Stimulated activated CD4-positive, alpha-beta T cell treated with anti-CD3 and anti-CD28 coated beads, Interleukin-1b, Interleukin-23, amount 100 ng/mL, for 1 hour (primary cell): ENCODE measurements at places on chromosomes 12 and 14.

GRCh38 chr12:131692431-131692830, 18.5 kb upstream of the SFSWAP start:
- DNase-seq, result no peak

DNA sequence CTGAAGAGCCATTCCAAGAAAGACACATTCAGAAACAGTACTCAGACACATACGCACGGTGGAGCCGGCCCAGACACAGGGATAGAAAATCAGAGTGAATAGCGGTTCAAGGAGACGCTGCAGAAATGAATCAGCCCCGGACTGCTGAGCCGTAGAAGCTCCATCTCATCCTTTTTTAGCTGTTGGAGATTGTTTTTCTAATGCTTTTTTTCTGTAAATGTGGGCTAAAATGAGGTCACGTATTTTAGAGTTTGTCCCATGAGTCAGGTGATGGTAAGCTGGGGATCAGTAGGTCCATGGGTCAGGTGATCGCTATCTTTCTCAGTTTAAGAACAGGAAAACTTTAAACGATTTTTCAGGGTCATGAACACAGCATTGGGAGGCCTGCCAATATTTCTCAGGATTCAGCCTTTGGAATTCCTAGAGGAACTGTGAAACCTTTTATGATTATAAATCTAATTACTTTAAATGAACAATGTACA, 202.4 kb downstream of the ITPR2 start:
- no peak for DNase-seq

DNA sequence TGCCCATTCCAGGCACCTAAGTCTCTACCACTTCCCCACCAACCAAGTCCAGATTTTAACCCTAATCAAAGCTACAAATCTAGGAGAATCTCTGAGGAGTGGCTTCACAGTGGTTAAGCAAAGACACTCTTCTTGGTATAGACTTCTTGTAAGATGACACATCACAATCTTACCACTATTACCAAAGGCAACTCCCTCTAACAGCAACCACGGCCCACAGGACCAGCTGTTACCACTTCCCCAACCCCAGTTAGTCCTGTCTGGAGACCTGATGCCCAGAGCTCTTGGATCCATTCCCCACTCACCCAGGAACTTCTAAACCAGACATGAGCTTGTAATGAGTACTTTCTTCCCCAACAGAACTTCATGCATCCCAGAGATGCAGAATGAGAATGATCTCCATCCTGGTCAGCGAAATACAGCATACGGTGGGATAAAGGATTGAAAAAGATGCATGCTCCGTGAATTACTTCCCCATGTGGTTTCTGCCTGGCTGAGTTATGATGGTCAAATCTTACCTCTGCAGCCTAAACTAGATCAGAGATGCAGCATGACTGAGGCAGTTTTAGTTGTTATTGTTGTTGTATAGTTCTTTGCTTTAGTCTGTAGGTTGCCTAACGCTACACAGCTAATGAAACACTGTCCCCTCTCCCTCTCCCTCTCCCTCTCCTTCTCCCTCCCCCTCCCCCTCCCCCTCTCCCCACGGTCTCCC, 87.7 kb upstream of the FOXN3 start:
- no peak for DNase-seq

DNA sequence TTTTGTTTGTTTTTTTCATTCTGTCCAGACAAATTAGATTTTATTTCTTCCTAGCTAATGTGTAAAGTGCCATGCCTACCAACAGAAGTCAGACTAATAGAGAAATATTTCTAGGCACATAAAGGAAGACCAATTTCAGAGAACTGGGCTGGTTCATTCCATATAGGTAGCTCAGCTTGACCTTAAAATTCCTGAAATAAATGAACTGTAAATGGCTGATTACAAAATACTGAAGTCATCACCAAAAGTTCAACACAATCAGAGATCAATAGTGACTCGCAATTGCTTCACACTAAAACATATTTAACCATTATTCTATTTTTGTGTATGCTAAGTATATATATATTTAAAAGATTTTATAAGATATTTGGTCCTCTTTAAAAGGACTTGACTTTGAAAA, 34.2 kb downstream of the PTPRB start:
- DNase-seq, result no peak

DNA sequence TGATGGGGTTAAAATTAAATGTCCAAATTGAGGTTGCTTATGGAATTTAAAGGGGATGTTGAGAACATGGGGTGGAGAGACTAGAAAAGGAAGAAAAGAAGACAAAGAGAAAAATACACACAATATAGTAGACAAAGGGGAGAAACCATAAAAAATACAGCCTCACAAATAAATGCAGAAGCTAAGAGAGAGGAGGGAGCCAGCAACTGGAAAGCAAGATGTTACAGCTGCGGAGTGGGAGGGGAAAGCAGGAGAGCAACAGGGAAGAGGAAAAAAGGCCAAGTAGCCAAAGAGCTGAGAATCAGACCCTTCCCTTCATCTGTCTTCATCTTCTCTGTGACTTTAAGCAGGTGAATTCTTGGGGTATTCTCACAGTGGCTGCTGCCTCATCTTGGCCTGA, 39.7 kb upstream of the SMUG1 start:
- no peak for DNase-seq

DNA sequence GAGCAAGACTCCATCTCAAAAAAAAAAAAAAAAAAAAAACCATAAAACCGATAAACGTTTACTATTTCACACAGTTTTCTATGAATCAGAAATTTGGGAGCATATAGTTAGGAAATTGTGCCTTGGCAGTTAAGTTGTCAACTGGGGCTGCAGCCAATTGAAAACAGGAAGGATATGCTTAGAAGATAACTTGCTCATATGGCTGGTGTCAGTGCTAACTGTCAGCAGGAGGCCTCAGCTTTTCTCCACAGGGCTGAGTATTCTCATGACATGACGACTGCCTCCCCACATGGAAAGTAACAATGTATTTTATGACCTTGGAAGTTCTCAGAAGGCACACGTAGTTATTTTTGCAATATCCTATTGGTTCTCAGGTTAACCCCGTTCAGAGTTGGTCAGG, 29.6 kb upstream of the OR5AU1 start:
- DNase-seq, result no peak

DNA sequence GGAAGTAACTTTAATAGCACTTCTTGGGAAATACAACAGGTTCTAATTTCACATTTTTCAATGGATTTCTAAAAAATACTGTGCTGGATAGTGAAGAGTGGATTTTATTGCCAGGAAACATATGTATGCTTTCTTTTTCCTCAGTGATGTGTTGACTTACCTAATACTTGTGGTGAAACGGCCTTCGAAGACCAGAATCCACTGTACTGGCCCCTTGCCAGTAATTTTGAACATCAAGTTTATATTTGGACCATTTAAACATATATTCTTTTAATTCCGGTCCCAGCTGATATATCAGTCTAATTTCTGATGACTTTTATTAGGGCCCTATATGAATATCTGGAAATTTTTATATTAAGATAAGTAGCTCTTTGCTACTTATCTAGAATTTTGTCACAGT, 1.8 kb downstream of the MSRB3 start:
- no peak for DNase-seq

DNA sequence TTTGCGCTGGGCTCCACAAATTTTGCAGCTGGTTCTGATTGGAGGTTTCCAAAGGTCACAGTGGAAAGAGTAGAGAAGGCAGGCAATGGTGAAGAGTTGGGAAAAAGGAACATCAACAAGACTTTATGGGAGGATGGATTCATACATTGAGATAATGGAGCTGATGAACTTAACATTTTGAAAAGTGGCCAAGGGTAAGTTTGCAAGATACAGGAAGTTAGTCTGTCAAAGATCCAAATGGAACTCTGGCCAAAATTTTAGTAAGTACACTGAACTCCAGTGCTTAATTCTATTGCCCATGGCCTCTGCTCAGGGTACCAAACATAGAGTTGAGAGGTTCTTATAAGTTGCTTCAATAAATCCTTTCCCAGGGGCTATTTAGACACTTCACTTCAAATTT, 15.6 kb downstream of the CCER1 start:
- DNase-seq, result no peak

- no peak for DNase-seq
Observed at GRCh38 chr14:23550812-23551265, 726 bp downstream of the ZFHX2 start.

- DNase-seq, result no peak
Observed at GRCh38 chr12:14481201-14481600, 86.5 kb downstream of the PLBD1 start.

GRCh38 chr12:88200029-88200428, 57.9 kb downstream of the TMTC3 start:
- no peak for DNase-seq

- DNase-seq, result no peak
Observed at GRCh38 chr12:480831-481816, 21.4 kb downstream of the B4GALNT3 start.

DNA sequence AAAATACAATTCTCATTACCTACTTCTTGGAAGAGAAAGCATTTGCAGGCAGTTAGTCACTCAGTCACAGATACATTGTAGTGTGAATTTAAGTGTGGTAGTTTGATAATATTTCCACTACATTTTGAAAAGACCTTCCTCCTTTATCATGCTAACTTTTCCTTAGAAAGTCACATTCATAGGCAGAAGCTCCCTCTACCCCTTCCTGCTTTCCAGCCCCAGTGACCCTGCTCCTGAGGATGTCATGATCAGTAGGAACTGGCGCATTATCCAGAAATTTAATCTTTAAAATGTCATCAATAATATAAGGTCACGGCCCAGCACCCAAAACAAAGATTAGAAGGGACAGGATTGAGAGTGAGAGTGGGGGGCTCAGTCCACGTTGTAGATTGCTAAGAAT, 707.4 kb upstream of the STXBP6 start:
- DNase-seq, result no peak

DNA sequence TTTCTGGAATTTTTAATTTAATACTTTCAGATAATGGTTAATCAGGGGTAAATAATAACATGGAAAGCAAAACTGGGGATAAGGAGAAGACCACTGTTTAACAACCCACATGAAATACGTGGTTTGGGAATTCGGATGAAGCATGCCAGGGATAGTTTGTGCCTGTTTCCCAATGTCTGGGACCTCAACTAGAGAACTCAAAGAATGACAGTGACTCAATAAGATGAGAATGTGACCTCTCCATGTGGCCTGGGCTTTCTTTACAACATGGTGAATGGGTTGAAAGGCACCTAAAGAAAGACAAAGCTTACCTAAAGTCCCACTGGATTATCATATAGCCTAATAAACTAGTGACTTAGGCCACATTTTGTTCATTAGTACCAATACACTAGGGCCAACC, 460.3 kb upstream of the LRFN5 start:
- no peak for DNase-seq

DNA sequence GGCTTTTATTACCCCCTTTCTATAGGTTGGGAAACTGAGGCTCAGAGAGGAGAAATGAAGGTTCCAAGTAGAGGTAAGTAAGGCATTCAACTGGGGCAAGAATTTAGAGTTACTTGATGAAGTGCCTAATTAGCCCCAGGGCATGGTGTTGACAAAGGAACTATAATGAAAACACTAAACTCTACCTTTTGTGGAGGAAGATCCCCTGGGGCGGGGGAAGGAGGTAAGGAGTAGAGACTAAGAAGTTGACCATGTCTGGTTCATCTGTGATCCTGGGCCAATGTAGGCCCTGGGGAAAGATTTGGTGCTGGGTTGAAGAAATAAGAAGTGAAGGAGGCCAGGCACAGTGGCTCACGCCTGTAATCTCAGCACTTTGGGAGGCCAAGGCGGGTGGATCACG, 16.2 kb upstream of the COX6A1 start:
- no peak for DNase-seq

GRCh38 chr14:84006643-84007155, 1523.2 kb upstream of the FLRT2 start:
- DNase-seq, result no peak

GRCh38 chr14:22837114-22837749, 847 bp downstream of the MMP14 start:
- DNase-seq, result no peak

GRCh38 chr12:124570810-124571209, 3.4 kb upstream of the NCOR2 start:
- no peak for DNase-seq

DNA sequence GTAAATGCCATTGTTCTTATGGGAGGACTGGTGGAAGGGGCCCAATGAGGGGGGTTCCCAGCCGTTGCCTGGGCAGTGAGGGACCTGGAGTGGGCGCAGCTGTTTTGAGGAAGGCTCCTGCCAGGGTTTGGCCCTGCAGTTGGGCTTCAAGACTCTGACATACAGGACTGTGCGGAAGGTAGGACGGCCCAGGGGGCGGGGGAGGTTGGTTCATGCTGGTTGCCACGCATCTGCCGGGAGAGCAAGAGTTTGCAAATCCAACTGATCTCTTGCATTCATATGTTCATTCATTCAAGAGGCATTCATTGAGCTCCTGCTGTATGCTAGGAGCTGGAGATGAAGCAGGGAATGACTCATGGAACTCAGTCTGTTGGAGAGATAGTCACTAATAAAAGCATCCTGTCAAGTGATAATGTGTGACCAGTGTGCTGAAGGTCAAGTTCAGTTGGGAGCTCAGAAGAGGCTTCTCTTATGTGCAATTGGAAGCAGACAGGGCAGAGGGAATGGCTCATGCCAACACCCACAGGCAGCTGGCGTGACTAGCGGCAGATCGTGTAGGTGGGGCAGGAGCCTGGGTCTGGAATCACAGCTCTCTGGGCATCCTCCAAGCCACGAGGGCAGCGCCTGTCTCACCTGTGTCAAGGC, 7.8 kb downstream of the SH2B3 start:
- DNase-seq, result no peak

GRCh38 chr14:53742233-53742620, 214.4 kb downstream of the BMP4 start:
- DNase-seq, result no peak

DNA sequence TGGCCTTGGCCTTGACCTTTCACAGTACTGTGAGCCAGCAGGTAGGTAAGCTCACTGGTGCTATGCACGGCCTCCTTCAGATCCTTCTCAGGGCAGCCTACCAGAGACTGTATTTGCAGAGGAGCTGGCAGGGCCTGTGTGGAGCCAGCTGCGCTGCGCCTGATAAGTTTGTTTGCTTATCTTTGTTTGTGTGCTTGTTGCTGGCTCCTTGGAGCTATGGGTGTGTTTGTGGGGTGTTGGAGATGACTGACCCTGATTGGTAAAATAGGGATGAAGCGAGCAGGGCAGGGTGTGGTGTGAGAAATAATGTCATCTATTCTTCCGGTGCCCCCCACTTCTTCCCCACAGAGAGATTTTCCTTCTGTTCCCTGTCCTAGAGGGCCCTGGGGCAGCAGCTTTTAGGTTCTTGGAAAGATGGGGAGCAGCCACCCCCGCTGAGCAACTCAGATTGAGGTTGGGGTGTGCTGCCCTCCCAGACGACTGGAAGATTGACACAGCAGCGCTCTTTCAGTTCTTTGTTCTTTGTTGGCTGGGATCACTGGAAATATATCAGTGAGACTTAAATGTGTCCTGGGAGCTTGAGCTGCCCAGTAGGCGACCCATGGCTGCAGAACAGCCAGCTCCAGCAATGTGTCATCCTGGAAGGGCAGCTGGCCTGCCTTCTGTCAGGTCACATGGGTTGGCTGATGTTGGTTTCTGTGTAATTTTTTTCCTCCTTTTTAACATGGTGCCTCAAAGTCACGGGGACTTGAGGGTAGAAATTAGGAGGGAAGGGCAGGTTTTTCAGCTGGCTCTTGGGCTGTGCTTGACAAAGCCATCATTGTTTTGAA, 19.6 kb downstream of the MLXIP start:
- DNase-seq, result no peak

GRCh38 chr12:119936705-119937311, 52.2 kb upstream of the BICDL1 start:
- no peak for DNase-seq

- DNase-seq, result peak; percentile 21
Observed at GRCh38 chr14:54622192-54622958, 55.4 kb downstream of the SAMD4A start.

GRCh38 chr14:92074555-92074954, 31.8 kb downstream of the ATXN3 start:
- no peak for DNase-seq
